ENCODE measurements at places on chromosomes 2 and 18.

GRCh38 chr2:223576873-223577272 is 25.3 kb downstream of the SCG2 start:
- DNase-seq: no peak

DNA sequence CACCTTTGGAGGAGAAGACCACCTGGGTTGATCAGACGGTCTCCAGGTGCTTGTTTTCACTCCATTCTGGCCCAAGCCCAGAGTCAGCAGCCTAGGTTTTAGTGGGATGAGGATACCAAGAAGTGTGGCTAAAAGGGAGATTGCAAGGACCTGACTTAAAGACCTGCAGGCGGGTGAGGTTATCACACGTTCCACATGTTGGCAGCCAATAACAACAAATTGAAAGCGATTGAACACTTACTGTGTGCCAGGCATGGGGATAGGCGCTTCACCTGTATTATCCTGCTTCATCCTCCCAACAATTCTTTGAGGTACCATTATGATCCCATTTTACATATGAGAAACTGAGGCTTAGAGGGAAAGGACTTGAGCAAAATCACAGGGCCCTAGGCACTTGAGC is 5.0 kb downstream of the ARL4C start:
- no peak for DNase-seq

GRCh38 chr2:71298914-71299313 is 32.7 kb upstream of the ZNF638 start:
- DNase-seq: no peak

- no peak for DNase-seq
Observed at GRCh38 chr2:37020212-37020886, 54.0 kb upstream of the STRN start.

- DNase-seq: no peak
Observed at GRCh38 chr2:106191511-106192016, 2.5 kb downstream of the UXS1 start.

- peak; percentile 22 for DNase-seq
Observed at GRCh38 chr2:33848486-33848885, 249.4 kb upstream of the FAM98A start.

DNA sequence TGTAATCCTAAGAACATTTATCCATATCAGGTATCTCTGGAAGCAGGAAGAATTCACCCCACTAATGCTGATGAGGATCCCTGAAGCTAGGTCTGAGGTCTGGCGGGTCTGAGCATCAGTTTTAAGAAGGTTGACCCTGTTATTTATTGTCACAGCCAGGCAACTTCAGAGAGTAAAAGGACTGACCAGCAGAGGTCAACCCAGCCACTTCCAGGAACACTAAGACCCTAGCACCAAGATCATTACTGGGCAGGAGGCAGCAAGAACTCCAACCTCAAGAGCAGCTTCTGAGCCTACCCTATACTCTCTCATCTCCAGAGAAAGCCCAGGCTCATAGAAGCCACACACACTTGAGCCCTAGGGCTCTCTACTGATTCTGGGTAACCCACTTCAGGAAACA is 901.4 kb downstream of the DCDC2C start:
- no peak for DNase-seq

GRCh38 chr2:66872081-66872985 is 437.4 kb downstream of the MEIS1 start:
- no peak for DNase-seq

- no peak for DNase-seq
Observed at GRCh38 chr2:18722101-18722500, 132.7 kb upstream of the NT5C1B start.
